ENCODE measurements at places on chromosomes 3 and 15.

DNA sequence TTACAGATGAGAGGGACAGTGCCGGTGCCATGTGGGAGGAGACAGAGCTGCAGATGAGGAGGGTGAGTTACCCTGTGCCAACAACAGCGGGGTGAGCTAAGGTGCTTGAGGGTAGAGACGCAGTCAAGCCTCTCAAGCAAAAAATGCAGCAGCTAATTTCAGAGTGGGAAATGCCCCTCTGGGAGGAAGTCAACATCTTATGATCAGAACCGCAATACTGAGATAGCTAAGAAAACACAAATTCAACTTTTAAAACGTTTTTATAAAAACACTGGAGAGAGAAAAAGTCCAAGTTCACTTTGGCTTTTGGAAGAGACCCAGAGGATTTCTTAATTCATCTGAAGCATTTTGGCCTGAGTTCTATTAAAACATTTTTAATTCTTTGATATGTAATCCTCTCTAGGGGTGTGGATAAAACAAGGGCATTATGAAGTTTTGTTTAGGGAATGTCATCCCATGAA is 319.2 kb downstream of the SLC9A9 start:
- no peak for DNase-seq

GRCh38 chr15:68885070-68885469 is 45.3 kb upstream of the SPESP1 start:
- no peak for DNase-seq

GRCh38 chr3:170754311-170754693 is 115.7 kb downstream of the RPL22L1 start:
- no peak for DNase-seq

DNA sequence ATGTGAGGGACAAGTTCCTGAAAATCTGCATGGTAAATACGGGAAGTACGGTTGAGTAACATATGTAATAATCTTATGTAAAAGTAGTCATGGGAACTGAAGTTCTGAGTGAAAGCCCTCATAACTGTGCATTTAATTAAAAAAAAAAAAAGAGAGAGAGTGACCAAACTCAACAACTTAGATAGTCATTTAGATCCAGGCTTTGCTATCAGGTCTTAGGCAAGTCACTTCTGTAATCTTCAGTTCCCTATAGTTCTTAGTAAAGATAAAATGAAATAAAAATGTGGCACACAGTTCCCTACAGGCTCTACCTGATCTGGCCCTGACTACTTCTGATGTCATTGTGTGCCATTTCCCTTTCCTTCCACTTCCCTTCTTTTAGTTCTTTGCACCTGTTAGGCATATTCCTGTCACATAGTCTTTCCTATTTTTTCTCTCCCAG is 15.0 kb downstream of the RNF111 start:
- no peak for DNase-seq

- DNase-seq, result no peak
Measured at GRCh38 chr3:99960941-99961340, 143.3 kb downstream of the CMSS1 start.

DNA sequence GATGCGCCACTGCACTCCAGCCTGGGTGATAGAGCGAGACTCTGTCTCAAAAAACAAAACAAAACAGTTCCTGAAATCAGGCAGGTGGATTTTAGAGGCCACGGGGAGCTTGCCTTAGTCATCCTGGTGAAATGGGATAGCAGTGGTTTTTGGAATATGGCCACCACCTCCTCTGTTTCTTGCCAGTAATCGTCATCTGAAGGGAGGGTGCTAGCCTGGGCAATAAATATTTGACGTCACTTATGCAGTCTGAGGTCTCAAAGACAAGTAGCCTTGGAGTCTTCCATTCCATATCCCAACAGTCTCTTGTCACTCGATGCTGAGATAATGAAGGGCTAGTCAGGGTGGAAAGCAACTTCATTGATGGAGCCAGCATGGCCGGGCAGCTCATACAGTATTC is 55.2 kb downstream of the KCNAB1 start:
- DNase-seq, result no peak

DNA sequence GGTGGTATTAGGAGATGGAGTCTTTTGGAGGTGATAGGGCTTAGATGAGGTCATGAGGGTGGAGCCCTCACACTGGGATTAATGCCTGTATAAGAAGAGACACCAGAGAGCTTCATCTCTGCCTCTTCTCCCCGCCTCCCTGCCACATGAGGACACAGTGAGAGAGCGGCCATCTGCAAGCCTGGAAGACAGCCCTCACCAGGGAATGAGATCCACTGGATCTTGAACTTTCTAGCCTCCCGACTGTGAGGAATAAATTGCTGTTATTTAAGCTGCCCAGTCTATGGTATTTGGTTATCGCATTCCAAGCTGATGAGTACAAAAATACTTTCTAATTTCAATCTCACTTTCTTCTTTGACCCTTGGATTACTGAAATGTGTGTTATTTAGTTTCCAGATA is 121.4 kb downstream of the OCA2 start:
- DNase-seq, result no peak

DNA sequence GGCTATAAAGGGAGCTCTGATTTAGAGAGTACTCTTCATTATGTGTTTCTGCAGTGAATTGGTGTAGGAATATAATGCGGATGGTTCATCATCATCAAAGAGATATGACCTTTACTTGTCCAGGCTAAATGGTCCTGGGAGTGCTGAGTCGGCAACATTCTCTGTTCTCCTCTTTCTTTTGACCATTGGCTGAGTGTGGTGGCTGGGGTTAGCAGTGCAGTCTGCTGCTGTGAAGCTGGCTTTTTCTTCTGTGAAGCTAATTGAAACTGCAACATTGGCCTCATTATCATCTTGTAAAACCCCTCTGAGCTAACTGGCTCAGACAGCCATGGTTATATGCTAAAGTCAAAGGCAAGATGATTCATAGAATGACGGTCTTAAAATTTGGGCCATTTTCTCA is 83.8 kb downstream of the THRB start:
- no peak for DNase-seq

GRCh38 chr3:149620291-149621020 is 37.4 kb downstream of the WWTR1 start:
- DNase-seq, result no peak

DNA sequence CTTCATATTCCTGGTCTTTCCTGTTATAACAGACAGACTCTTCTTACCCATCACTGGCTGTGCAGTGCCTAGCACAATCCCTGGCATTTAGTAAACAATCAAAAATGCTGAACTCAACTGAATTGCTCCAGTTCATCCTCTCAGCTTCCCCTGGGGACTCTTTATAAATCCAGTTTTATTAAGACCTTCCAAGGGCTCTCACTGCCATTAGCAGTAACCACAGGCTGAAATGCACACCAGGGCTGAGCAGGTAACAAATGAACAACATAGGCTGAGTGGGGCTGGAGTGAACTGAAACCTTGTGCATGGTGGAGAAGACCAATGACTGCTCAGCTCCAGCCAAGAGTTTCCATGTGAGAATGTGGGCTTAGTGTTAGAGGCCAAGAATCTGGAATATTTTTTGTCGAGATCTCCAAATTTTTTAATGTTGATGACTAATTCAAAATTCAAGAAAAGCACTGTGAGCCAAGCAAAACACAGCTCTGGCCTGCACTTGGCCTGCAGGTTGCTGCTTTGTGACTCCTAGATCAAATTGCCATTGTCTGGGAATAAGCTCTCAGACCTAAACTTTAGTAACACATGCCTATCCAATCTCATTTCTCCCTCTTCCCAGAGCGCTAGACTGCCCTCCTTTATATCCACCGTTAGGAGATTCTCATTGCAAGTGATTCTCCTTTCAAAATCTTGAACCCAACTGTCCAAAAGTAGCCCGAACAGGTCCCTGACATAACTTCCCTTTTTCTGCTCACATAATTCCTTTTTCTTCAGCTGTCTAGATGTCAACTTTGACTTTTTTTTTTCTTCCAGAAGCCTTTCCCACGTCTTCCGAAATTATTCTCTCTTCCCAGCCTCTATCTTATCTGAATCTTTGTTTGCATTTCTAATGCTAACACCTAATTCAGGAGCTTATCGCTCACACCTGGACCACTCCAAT is 7.4 kb downstream of the SQOR start:
- no peak for DNase-seq

- DNase-seq, result no peak
Measured at GRCh38 chr3:20043396-20043795, 3.1 kb downstream of the KAT2B start.

DNA sequence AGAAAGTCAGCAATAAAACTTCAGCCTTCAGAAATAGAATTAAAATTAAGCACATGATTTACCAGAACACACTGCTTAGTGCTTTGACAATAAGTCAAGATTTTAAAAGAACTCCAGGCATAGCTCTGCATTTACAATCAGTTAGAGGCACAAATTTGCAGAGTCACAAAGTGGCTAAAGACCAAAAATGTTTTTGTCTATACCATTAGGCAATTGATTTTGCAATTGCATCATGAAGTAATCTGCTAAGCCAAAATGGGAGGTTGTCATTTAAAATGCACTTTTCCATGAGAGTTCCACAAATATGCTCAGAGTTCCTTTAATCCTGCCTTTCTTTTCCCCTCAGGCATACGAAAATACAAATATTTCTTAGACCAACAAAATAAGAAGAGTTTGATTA is 10.1 kb upstream of the DCP1A start:
- no peak for DNase-seq

GRCh38 chr3:159560214-159560979 is 428.2 kb upstream of the IL12A start:
- no peak for DNase-seq

DNA sequence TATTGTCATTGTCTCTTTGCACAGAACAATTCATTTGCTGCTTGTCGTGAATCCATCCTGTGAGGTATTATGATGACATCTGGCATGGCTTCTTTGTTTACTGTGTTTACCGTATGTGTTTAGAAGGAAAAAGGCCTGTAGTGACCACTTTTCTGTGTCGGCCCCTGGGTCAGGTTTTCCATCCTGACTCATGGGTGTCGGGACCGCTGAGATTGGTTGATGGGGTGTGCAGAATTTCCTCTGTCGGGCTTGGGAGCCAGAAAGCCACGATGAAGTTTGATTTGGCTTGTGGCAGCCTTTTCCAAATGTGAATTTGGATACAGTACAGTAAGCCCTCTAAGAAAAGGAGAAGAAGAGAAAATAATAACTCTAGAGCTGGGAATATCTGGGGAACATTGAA is 113.5 kb downstream of the FNDC3B start:
- DNase-seq, result no peak

DNA sequence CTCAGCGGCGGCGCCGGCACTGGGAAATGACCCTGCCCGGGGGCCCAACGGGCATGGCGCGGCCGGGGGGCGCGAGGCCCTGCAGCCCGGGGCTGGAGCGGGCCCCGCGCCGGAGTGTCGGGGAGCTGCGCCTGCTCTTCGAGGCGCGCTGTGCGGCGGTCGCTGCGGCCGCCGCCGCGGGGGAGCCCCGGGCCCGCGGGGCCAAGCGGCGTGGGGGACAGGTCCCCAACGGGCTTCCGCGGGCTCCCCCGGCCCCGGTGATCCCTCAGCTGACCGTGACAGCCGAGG is 172 bp downstream of the ITPKA start:
- no peak for DNase-seq

DNA sequence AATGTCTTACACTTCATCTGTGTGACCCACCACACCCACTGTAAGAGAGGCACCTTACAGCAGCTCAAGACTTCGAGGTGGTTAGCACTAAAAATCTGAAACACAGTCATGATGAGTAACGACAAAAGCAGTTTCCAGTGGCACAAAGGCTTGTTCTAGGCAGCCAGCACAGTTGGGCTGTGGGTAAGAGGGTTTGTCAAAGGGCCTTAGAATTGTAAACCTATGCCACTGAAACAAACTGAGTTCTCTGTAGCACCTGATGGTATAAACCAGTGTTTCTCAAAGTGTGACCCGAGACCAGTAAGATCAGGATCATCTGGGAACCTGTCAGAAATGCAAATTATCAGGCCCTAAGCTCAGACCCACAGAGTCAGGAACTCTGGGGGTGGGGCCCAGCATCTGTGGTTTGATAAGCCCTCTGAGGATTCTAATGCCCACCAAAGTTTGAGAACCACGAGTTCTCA is 36.5 kb downstream of the DAPK2 start:
- peak; percentile 13 for DNase-seq

DNA sequence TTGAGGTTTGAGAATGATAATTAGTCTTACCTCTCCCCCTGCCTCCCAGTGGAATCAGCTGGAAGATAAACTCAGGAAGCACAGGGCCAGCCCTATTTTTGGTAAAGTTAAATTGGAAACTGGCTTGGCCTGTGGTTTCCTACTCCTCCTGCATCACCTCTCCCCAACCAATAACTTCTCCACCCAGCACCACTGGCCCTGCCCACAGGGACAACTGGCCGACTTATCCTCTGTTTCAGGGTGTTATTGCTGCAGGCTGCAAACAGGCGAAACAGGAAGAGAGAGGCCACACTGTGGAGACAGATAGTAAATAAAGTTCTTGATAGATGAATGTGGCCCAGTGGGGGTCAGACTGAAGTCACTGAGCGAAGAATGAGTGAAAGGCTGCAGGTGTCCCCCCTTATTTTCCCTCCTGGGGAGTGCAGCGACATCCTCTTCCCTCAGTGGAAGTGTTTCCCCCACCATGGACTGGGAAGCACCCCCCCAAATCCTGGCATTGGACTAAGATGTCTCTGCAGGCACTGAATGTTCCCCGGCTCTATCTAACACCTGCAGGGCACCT is 47.1 kb downstream of the PDIA5 start:
- no peak for DNase-seq

DNA sequence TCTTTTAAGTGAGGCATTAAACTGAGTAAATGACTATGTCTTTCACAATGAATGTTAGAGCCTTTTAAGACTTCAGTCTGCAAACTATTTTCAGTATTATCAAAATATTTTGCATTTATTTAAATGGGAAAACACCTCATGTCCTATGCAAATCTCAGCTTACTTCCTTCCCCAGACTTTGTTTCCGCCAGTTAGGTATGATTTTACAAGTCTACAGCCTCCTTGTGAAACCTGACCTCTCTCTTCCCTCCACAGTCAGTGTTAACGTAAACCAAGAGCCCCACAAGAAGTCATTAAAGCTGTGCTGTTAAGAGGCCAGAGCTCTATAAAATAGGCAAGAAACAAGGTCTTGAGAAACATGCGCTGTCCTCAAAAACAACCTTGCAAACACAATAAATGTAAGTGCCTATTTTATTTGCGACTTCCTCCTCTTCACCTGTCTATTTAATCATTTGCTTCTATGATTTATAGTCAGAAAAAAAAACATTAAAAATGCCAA is 48.3 kb downstream of the PRTG start:
- no peak for DNase-seq

- no peak for DNase-seq
Measured at GRCh38 chr3:82067420-82067819, 306.0 kb upstream of the GBE1 start.

DNA sequence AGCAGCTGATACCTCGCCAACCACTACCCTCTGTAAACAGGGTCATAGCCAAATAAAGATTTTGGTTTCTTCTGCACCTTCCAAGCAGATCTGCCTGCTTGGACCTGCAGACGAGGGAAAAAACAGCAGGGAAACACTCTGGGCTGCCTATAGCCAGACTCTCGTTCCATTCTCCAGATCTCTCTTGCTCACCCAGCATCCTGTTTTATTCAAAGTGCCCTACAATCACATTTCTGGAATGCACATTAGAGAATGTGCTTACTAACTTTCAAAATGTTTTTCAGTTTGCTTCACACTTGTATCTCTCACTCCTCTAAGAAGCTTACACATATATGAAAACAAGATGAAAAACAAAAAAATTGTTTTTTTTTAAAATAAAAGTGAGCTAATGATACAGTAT is 71.4 kb downstream of the MLH1 start:
- no peak for DNase-seq

Data from stimulated activated CD8-positive, alpha-beta memory T cell treated with anti-CD3 and anti-CD28 coated beads, Interleukin-4, amount 100 ng/mL, for 4 hours (primary cell).